Endodermal cell (in vitro differentiated cells): ENCODE measurements at places on chromosomes 1 and 21. TPM values are rescaled to one million over a fixed set of nuclear protein-coding genes. Genes with fewer than 3 reads are reported as not detected.

DNA sequence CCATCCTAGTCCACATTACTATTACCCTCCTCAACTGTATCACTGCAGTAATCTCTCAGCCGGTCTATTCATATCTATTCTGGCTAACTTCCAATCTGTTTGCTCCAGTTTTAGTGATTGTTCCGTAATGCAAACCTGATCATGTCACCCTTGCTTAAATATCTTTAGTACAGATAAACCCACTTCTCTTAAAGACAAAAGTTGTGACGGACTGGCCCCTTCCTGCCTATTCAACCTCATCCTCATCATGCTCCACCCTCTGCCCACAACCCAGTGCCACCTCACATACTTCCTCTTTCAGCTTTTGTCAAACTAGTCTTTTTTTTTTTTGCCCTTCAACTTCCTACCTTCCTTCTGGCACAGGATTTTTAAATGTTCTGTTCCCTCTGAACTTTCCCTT is 2.8 kb upstream of the C1orf162 start:
- H3K27me3 ChIP-seq, result no peaks in the 10 kb centered on the region
- peaks cover 4% of the 10 kb centered on the region for H3K4me1 ChIP-seq
- no peak overlapping the region for H3K4me3 ChIP-seq
- no peak for DNase-seq

DNA sequence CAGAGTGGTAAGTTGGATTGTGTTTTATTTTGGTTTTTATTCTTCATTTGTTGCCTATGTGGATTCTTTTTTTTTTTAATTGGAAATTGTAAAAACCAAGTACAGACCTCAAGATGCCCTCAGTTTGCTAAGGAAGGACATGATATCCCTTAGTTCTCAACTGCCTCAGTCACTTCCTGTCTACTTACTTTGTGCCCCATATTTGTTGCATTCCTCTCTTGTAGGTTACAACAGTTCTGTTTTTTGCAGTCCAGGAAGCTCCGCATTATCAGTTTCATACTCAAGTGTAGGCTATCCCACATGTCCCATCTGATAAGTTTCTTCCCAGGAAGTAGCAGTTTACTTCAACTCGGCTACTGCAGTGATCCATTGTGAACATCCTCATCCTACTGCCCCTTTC is 82.0 kb downstream of the RPAP2 start:
- no peaks in the 10 kb centered on the region for H3K4me1 ChIP-seq
- no peak overlapping the region for H3K4me3 ChIP-seq
- H3K36me3 ChIP-seq, result no peaks in the 10 kb centered on the region
- no peaks in the 10 kb centered on the region for H3K27me3 ChIP-seq

- H3K4me3 ChIP-seq, result no peak overlapping the region
- H3K27me3 ChIP-seq, result no peaks in the 10 kb centered on the region
- no peak overlapping the region for H3K27ac ChIP-seq
- no peak for DNase-seq
These were observed 2.1 kb downstream of the SCCPDH start for GRCh38 chr1:246726255-246726679.

DNA sequence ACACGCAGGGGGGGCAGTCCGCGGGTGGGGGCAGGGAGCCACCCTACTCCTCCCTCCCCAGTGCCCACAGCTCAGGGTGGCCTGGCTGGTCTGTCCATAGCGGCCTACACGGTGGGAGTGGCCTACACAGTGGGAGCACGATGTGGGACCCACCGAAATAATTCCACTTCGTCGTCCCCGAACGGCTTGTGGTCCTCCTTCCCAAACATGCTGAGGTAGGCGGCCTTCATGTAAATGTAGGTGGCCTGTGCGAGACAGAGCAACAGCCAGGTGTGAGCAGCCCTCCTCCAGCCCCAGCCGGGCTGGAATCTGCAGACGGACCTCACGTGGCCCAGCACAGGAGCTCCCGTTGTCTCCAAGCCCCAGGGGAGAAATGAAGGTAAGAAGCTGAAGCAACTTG is 34.4 kb downstream of the TTC39A start:
- DNase-seq, result no peak
- no peak overlapping the region for H3K4me3 ChIP-seq
- no peaks in the 10 kb centered on the region for H3K36me3 ChIP-seq
- peaks cover 7% of the 10 kb centered on the region for H3K4me1 ChIP-seq

Gene CR1L
- not detected in 3 replicates for total RNA-seq

DNA sequence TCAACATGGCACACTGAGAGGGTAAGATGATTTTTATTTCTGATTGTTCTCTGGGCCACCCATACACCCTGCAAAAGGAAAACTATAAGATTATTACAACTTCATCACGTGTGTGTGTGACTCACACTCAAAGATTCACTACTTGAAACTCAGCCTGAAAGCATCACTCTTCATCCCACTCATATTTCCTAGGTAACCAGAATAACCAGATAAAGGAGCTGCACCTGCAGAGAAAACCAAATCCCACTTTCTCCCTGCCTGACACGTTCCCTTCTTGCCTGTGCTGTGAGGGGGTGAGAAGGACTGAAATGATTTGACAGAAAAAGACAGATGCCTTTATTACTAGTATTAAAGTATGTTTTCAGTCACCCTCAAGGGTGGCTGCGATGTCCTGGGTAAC is 131.6 kb downstream of the TGFBR3 start:
- H3K4me1 ChIP-seq, result no peaks in the 10 kb centered on the region
- DNase-seq, result no peak
- no peak overlapping the region for H3K27ac ChIP-seq
- no peak overlapping the region for H3K4me3 ChIP-seq
- no peaks in the 10 kb centered on the region for H3K27me3 ChIP-seq

Gene KRTAP7-1
- total RNA-seq, result not detected in 3 replicates

DNA sequence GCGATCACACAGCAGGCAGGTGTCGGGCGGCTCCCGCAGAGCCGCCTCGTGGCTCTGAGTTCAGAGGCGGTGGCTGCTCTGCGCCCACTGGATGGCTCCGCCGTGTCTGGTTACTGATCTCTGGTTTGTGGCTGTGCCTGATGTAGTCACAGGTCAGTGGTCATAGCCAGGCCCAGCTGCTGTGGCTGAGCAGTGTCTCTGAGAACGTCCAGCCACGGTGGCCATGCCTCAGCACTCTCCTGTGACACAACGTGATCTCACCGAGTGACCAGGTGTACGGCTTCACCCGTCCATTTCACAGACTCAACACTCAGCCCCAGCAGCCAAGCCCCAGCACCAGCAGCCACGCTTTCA is 61.2 kb downstream of the KCNN3 start:
- H3K4me1 ChIP-seq, result peaks cover 11% of the 10 kb centered on the region
- no peak for DNase-seq
- no peak overlapping the region for H3K27ac ChIP-seq

- H3K27me3 ChIP-seq, result no peaks in the 10 kb centered on the region
- H3K4me1 ChIP-seq, result no peaks in the 10 kb centered on the region
- no peaks in the 10 kb centered on the region for H3K36me3 ChIP-seq
These were observed 43.0 kb downstream of the JAK1 start for GRCh38 chr1:64923294-64923718.

DNA sequence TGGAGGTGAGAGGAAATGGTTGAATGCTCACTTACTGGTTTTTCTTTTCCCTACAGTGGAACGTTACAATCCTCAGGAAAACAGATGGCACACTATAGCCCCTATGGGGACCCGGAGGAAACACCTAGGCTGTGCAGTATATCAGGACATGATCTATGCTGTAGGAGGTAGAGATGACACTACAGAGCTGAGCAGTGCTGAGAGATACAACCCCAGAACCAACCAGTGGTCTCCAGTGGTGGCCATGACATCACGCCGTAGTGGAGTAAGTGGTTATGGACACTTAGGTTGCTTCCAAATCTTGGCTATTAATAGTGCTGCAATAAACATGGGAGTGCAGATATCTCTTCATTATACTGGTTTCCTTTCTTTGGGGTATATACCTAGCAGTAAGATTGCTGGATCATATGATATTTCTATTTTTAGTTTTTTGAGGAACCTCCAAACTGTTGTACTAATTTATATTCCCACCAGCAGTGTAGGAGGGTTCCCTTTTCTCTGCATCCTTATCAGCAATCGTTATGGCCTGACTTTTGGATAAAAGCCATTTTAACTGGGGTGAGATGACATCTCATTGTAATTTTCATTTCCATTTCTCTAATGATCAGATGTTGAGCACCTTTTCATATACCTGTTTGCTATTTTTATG is 48.8 kb upstream of the DARS2 start:
- no peaks in the 10 kb centered on the region for H3K4me1 ChIP-seq
- DNase-seq, result no peak
- peaks cover 37% of the 10 kb centered on the region for H3K36me3 ChIP-seq
- no peak overlapping the region for H3K4me3 ChIP-seq
- H3K27ac ChIP-seq, result no peak overlapping the region

GRCh38 chr1:209884665-209885117 is 53.3 kb upstream of the SYT14 start:
- no peaks in the 10 kb centered on the region for H3K4me1 ChIP-seq
- DNase-seq, result no peak
- no peak overlapping the region for H3K4me3 ChIP-seq
- H3K36me3 ChIP-seq, result no peaks in the 10 kb centered on the region
- H3K27ac ChIP-seq, result no peak overlapping the region
